Stimulated activated CD4-positive, alpha-beta T cell treated with anti-CD3 and anti-CD28 coated beads, Interleukin-1b, Interleukin-23, amount 100 ng/mL, for 1 hour (primary cell): ENCODE measurements at places on chromosomes 16 and 17.

DNA sequence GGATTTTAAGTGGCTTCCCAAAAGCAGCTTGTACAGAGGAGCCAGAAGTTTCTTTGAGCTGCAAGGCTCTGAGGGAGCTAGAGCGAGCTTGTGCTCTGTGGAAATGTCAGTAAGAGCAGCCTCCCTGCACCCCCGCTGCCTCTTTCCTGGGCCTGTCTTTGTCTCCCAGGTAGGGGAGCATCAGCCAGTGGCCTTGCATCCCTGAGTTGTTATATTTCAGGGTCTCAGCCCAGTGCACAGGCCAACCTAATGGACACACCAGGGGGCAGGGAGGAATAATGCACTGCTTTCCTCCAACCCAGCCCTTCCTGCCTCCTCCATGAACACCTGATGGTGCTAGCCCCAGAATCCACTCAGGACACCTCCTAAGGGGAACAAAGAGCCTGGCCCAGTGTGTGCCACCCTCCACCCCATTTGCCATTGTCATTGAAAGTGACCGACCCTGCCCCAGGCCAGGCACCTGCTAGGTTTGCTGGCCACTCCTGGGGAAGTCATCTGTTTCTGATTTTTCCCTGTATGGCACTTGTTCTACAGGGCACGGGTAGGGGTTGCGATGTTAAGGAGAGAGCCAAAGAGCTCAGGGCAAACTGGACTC, 6.3 kb downstream of the TPPP3 start:
- no peak for DNase-seq

DNA sequence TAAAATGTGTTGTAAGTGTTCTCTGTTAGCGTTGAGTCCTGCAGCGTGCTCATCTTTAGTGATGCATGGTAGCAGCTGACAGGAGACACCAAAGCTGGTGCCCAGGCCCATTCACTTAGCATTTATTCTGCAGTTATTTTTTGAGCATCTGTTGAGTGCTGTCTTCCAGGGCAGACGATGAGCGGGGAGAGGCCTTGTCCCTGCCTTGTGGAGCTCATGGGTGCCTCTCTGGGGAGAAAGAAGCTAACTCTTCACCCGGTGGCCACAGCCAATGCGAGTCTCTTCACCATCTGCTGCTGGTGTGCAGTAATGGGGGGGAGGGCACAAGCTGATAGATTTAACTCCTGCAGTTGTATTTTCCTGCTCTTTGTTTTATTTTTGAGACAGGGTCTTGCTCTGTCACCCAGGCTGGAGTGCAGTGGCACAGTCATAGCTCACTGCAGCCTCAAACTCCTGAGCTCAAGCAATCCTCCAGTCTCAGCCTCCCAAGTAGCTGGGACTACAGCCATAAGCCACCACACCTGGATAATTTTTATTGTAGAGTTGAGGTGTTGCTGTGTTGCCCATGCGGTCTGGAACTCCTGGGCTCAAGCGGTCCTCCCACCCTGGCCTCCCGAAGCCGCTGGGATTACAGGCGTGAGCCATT, 30.5 kb downstream of the GPT2 start:
- no peak for DNase-seq

DNA sequence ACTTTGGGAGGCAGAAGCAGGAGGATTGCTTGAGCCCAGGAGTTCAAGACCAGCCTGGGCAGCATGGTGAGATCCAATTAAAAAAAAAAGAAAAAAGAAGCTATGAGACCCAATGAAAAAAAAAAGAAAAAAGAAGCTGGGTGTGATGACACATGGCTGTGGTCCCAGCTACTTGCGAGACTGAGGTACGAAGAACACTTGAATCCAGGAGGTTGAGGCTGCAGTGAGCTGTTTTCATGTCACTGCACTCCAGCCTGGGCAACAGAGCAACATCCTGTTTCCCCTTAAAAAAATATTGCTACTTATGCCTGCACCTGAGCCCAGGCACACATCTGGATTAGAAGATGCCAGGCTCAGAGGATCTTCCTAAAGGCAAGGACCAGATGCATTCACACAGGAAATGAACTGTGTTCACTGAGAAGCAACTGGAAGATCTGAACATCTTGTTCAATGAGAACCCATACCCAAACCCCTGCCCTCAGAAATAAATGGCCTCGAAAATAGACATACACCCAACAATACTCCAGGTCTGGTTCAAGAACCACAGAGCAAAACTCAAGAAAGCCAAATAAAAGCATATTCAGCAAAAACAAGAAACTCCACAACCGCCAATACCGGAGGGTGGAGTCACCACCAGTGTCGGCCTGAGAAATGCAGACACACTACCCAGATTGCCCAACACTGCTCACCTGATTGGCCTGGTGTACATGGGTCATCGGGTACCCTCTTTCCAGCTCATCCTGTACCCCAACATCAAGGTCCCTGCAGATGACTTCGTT, 4.4 kb downstream of the RNF135 start:
- DNase-seq, result no peak

DNA sequence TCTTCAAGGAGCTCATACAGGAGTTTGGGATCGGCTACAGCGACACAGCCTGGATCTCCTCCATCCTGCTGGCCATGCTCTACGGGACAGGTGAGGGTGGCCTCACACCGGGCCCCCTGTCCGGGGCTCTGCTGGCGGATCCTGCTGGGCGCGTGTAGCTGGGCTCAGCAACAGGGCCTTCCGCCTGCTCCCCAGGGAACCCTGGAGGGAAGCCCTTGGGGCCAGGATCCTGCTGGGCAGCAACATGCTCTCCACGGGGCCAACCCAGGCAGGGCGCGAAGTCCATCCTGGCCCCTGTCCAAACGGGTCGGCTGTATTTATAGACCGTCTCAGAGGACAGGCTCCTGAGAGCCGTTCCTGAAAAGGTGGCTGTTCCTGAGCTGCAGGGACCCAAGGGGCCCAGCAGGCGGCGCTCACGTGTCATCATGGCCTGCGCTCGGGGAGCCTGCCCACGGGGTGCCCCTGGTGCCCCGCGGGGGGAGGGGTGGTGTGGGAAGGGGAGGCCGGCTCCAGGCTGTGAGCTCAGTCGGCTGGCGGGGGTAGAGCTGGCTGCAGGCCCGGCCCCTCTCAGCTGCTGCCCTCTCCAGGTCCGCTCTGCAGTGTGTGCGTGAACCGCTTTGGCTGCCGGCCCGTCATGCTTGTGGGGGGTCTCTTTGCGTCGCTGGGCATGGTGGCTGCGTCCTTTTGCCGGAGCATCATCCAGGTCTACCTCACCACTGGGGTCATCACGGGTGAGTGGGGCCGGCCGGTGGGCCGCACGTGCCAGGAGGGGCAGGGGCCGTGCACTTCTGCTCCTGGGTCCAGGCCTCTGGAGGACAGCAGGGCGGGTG, 7.5 kb downstream of the SLC16A3 start:
- no peak for DNase-seq

GRCh38 chr17:8126491-8127066, 2.7 kb upstream of the HES7 start:
- DNase-seq, result no peak

- DNase-seq, result no peak
Observed at GRCh38 chr17:76793775-76794174, 55.9 kb downstream of the MFSD11 start.

DNA sequence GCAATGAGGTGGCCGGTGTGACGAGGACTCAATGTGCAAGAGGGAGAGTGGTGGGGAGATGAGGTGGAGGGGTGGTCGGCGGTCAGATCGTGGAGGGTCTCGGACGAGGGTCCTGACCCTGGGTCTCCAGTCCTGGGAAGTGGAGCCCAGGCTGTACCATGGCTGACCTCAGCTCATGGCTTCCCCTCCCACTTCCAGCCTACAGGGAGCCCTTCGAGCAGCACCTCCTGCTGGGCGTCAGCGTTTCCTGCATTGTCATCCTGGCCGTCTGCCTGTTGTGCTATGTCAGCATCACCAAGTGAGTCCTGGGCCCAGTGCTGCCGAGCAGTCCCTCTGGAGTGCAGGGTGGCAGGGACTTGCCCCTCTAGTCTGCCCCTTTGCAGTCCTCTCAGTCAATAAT, 41.8 kb downstream of the IL4R start:
- no peak for DNase-seq
